ENCODE measurements at places on chromosomes 3 and 15.

DNA sequence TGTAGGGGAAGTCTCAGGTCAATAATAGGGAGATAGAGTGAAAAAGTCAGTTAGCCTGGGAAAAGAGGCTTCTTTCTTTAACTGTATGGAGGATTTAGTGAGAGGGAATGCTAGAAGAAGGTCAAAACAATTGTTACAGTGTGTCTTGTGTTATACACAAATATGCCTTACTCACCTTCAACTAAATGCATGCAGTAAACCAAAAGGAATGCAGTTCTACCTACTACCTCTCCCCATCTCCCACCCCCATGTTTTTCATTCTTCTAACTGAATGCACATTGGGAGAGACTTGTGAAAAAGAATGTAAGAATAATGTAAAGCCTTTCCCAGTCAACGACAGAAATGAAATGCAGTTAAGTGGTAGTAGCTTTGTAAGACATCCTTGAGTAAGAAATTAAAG, 33.8 kb downstream of the CCDC66 start:
- no peak for DNase-seq

- DNase-seq = no peak
Measured at GRCh38 chr3:71551311-71551919, 32.1 kb downstream of the FOXP1 start.

- no peak for DNase-seq
Measured at GRCh38 chr3:143207338-143207961, 87.9 kb downstream of the CHST2 start.

DNA sequence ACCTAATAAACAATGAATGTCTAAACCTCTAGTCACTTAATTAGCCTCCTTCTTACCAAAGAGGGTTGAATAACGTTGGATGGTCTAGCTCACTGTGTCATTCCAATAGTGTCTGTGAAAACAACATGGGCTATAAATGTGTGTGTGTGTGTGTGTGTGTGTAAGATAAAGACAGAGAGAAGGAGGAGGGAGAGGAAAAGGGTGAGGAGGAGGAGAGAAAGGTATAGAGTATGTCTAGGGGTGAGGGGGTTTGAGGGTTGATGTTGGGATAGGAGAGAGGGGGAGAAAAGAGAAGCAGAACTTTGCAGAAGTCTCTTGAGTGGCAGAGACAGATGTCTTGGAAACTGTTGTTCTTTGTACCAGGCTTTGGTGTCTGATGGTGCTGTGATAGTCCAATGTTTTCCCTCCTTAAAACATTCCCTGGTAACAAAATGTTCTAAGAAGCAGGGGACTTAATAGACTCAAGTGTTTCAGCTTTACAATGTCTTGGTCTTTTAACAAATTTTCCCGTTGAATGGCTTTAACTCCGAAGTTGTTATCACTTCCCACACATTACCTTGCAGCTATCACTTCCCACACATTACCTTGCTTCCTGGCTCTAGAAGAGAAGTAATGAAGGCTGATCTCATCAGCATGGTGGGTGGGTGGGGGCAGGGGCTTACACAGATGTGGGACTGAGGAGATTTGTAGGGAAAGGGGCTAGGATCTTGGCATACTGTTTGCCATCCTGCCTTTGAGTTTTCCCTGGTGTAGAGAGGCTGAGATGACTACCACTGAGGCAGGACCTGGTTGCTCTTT, 57.8 kb upstream of the ETV5 start:
- DNase-seq = no peak

DNA sequence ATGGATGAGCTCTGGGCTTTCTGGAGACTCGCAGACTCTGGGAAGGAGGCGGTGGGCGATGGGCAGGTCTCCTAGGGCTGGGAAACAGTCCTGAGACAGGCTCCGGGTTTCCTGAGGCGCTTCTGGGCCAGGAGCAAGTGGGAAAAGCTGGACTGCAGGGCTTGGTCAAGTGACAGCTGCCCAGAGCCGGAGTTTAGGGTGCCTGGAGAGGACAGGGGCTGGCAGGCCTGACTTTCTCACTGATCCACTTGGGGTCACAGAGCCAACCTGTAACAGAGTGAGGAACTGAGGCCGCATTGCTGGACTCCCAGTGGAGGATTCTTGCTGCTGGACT, 107.9 kb downstream of the APBA2 start:
- DNase-seq = no peak

- no peak for DNase-seq
Measured at GRCh38 chr3:66029014-66029413, 9.7 kb downstream of the MAGI1 start.

- DNase-seq = no peak
Measured at GRCh38 chr3:33057320-33058298, 39.3 kb downstream of the GLB1 start.

Measured in COLO829 (cell line).